ENCODE measurements at places on chromosomes 7 and 10. TPM values are rescaled to one million over a fixed set of nuclear protein-coding genes. Genes with fewer than 3 reads are reported as not detected.

The ZMIZ2 gene
- 117 TPM for total RNA-seq

The CALCR gene
- not detected for total RNA-seq

The CYP2C19 gene
- not detected for total RNA-seq

The IL2RA gene
- total RNA-seq: 59.2 TPM

The GTPBP4 gene
- 44.4 TPM for total RNA-seq

The CYP3A7 gene
- not detected for total RNA-seq

The LARP4B gene
- 59.4 TPM for total RNA-seq
